ENCODE measurements at places on chromosomes 4 and X.

DNA sequence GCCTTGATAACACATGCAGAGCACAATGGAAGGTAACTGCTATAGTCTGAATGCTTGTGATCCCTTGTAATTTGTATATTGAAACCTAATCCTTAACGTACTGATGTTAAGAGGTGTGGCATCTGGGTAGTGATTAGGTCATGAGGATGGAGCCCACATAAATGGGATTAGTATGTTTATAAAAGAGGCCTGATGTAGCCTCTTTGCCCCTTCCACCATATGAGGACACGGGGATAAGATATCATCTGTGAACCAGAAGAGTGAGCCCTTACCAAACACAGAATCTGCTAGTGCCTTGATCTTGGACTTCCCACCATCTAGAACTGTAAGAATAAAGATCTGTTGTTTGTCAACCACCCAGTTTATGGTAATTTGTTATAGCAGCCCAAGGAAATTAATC, 1074.2 kb upstream of the INTU start:
- no peak for DNase-seq

- DNase-seq, result no peak
These were observed 113.9 kb upstream of the ANXA3 start for GRCh38 chr4:78437608-78438088.

DNA sequence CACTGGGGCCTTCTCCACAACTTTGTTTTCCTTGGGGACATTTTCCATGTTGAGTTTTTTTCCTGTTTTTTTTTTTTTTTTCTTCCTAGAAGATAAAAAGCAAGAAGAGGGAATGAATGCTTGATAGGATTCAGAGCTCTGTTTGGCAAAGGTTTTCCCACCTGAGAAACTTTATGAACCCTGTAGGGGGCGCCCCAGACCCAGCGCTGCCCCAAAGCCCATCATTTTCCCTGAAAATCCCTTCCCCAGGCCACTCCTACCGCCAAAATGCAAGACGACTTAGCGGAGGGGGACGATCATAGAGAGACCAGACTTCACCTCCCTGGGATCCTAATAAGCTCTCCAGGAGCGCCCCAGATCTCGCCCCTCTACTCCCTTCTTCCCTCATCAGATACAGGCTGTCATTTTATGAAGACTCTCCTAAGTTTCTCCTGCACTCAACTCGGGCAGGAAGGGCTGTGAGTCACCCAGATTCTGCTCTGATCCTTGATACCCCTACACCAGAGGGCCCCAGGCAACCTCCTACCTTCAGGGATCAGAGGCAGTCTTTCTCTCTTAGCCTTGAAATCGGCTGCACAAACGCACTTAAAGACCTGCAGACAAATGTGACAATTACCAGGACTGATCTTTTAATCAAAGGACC, 1.4 kb downstream of the BEX5 start:
- DNase-seq, result no peak

DNA sequence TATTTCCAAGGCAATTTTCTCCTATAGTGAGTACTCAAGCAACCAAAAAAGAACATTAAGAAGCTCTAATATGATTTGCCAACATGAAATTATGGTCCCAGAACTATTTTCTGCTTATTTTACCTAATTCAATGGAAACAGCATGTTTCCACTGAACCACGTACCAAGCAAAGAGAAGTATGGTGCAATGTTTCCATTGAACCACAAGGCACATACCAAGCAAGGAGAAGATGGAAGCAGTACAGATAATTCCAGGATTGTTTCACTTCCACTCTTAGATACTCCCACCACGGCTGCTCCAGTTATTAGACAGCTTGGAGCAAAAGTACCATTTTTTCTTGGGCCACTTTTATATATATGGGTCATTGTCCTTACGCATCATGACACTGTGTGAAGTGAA, 164.9 kb downstream of the RNF150 start:
- no peak for DNase-seq

- no peak for DNase-seq
These were observed 21.5 kb downstream of the ANAPC10 start for GRCh38 chr4:145076469-145076855.

GRCh38 chr4:23324021-23324690, 565.7 kb downstream of the PPARGC1A start:
- DNase-seq, result no peak

GRCh38 chrX:44580466-44580865, 37.8 kb upstream of the FUNDC1 start:
- no peak for DNase-seq

- no peak for DNase-seq
These were observed 21.0 kb upstream of the SORCS2 start for GRCh38 chr4:7171191-7171900.

DNA sequence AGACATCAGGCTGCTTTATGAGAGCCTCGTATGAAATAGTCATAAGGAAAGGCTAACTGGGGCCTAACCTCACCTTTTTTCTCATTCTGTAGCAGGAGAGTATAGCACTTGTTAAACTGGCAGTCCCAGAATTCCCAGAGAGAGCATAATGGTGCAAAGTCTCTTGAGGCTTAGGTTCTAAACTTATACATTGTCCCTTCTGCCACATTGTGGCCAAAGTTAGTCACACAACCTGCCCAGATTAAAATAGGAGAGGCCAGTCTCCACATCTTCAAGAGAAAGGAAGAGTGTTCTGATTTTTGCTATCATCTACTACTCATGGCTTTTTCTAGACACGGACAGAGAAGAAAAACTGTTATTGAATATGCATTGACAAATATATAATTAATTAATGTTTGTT, 1588.9 kb upstream of the PCDH7 start:
- no peak for DNase-seq

DNA sequence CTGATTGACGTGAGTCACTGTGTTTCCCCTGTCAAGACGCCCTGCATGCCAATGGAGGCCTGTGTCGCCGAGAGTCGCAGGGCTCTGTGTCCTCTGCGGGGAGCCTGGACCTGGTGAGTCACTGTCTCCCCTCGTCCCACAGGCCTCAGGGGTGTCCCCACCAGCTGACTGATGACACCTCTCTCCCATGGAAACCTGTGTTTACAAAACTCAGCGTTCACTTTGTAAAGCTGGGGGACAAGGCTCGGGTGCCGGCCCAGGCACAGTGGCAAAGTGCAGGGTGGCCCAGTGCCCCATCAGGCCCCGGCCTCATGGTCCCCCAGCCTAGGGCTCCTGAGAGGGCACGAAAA, 21.2 kb upstream of the HGFAC start:
- no peak for DNase-seq

- no peak for DNase-seq
These were observed 55.0 kb downstream of the SH3KBP1 start for GRCh38 chrX:19832191-19832965.

GRCh38 chr4:152189451-152190179, 346.3 kb downstream of the FBXW7 start:
- DNase-seq, result no peak

GRCh38 chr4:62193761-62194160, 993.6 kb downstream of the ADGRL3 start:
- DNase-seq, result no peak

GRCh38 chrX:153333821-153334653, at the start of gene ZNF275:
TSS of gene ZNF275 (plus strand) at chrX:153334153. CDS start at chrX:153336680, 2,527 bp downstream.
- DNase-seq, result peak; percentile 73

GRCh38 chr4:52657618-52658501, 1.2 kb downstream of the USP46 start:
- no peak for DNase-seq

DNA sequence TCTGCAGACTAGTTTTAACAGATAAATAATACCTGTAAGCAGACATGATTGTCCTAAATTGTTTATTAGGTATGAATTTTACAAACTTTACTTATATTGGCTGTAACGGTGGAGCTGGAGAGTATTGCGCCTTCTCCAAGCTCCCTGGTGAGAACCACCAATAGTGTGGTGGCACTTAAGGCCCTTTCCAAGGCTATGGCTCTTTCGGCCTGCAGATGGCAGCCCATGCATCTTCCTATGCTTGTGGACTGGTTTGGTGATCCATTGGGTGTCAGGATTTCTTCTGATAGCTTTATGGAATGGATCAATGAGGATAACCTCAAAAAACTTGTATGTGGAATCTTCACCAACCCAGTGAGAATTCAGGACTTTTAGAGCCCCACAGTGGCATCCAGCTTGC, 7.8 kb downstream of the LARP1B start:
- no peak for DNase-seq

DNA sequence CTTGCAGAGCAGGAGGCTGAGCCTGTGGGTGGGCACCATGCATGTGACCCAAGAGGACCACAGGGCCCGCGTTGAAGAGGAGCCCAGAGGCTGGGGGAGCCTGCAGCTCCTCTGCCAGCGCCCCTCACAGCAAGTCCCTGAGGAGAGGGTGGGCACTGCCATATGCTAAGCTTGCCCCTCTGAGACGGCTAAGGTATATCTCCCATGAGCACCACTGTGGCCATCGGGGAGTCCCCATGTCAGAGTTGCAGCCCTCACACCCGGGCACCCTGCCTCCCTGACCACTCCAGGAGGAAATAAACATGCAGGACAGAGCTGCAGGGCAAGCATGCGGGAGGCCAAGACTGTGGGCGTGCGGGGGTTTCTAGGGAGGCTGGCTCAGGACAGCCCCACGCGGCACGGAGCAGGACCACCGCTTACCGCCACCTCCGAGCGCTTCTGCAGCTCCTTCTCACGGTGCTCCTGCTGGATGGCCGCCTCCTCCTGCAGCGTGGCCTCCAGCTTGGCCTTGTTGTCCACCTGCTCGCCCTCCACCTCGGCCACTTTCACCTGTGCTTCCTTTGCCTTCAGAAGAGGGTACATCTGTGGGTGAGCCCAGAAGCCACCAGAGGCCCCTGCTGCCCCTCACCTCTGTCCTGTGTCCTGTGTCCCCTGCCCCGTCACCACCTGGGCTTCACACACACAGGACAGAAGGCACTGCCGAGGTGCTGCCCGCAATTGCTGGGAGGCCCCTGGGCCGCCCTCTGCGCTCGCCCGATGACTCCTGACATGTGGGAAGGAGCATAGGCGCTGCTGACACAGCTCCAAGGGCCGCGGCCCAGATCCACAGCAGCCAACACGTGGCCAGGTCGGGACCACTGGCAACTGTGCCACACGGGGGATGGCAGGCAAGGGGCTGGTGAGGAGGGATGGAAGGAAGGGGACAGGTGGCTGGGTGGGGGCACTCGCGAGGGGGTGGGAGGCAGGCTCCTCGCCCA, 29.8 kb downstream of the FGFR3 start:
- no peak for DNase-seq

- no peak for DNase-seq
These were observed 39.9 kb upstream of the TMEM192 start for GRCh38 chr4:165152527-165152926.

- no peak for DNase-seq
These were observed 209.5 kb downstream of the HS6ST2 start for GRCh38 chrX:132748909-132749308.

DNA sequence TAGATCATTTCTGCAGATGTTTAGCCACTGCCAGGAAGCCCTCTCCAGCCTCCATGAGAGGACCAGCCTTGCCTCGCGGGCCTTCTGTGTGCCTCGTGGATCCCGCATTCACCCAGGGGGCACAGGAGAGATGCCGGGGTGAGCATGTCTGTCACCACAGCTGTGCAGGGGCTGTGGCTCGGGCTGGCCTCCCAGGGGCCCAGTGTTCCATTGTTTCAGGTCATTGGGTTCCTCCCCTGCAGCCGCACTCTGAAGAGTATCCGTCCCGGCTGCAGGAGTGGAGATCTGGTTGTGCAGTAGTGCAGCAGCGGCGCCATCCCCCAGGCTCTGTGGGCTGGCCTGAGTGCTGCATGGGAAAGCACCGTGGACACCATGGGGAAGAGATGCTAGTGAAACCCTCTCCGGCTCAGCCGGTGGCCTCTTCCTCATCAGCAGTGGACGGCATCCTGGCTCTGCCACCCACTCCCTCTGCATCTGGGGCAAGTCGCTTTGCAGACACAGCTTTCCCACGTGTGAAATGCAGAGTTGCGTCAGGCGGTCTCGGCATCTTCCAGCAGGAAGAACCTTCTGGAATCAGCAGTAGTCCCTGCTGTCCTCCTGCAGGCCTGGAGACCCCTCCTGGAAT, 29.1 kb downstream of the TBC1D14 start:
- DNase-seq, result no peak

GRCh38 chrX:106874075-106874474, 29.1 kb downstream of the RIPPLY1 start:
- DNase-seq, result no peak

- DNase-seq, result no peak
These were observed 82.5 kb downstream of the WFS1 start for GRCh38 chr4:6352031-6352692.

DNA sequence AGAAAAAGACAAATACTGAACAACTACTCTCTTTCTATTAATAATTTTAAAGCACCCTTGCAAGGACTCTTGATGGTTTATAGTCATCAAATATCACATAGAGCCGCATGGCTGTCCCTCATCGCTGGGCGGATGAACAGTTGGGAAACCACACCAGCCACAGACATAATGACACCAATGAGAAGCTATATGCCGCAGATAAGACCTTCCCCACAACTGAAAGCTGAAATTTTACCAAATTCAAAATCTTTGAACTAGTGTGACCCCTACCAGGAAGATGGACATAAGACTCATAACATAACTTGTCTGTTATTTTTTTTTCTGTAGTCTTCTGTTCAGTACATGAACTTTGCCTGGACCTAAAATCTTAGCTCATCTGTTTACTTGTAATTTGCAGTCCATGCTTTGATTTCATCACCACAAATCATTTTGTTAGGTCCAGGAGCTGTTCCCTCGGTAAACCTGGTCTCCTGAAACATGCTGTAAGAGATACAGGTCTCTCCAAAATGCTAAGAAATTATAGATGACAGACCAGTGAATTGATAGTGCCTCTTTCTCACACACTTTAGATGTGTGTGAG, 157.3 kb upstream of the RAPGEF2 start:
- no peak for DNase-seq

- no peak for DNase-seq
These were observed 141.0 kb downstream of the TSPAN5 start for GRCh38 chr4:98517218-98518021.

- DNase-seq, result no peak
These were observed 114.8 kb downstream of the REELD1 start for GRCh38 chr4:146329050-146329716.

GRCh38 chr4:154277172-154277571, 214.4 kb downstream of the DCHS2 start:
- DNase-seq, result no peak

DNA sequence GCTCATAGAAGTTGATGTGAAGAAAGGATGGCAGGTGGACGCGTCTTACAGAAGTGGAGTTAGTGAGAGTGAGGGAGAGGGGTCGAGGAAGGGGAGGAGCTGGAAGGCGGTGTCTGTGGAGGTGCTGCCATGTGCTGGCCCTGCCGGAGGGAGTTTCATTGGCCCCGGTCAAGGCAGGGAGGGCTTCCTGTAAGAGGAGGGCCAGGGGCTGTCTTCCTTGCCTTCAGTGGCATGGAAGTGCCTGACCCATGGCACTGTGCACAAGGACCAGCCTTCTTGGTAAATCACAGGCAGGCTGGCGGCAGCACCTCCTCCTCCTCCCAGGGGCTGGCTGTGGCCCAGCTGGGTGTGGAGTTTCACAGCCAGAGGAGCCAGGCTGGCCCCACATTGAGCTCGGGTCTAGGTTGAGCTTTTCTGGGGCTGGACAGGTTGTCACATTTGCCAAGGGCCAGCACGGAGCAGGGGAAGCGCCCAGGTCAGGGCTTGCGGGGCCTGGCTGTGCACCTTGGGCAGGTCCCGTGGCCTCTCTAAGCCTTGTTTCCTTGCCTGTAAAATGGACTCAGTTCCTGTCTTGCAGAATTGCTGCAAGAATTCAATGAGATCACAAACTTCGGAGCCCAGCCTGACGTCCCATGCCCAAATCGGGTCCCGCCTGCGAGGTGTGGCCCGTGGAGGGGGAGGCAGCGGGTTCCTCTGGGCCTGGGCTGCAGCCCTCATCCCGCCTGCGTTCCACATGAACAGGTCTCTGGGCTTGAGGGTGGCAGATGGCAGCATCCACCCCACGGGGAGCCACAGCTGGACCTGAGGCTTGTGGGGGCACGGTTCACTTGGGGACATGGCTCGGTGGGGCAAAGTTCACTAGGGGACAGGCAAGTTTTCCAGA, 7.0 kb downstream of the HTRA3 start:
- no peak for DNase-seq

Measured in activated CD4-positive, CD25-positive, alpha-beta regulatory T cell (primary cell).